ENCODE measurements at places on chromosomes 1 and 21.
A peak's percentile ranks its signal among the peaks of the same experiment; 100 is the strongest.

DNA sequence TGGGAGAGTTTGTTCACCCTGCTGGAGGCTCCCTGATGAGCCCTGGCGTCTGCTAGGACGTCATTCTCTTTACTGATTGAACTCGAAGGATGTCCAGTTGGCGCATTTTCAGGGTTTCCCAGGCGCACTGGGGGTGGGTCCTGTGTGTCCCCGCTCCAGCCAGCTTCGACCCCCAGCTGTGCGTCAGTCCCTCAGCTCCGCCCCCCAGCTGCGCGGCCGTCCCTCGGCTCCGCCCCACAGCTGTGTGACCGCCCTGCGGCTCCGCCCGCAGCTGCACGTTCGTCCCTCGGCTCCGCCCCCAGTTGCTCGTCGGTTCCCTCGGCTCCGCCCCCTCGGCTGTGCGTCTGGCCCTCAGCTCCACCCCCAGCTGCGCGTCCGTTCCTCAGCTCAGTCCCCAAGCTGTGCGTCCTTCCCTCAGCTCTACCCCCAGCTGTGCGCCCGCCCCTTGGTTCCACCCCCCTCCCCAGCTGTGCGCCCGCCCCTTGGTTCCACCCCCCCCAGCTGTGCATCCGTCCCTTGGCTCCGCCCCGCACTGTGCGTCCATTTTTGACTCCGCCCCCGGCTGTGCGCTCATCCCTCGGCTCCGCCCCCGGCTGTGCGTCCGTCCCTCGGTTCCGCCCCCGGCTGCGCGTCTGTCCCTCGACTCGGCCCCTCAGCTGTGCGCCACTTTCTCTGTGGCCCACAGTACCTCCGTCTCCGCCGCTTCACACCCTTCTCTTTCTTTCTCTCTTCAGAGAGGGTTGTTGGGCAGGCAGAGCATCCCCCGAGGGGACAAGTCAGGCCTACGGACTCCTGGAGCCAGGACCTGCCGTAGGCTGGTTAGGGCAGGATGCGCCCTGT is 61.3 kb downstream of the FAAP20 start:
- DNase-seq, result peak; percentile 99

DNA sequence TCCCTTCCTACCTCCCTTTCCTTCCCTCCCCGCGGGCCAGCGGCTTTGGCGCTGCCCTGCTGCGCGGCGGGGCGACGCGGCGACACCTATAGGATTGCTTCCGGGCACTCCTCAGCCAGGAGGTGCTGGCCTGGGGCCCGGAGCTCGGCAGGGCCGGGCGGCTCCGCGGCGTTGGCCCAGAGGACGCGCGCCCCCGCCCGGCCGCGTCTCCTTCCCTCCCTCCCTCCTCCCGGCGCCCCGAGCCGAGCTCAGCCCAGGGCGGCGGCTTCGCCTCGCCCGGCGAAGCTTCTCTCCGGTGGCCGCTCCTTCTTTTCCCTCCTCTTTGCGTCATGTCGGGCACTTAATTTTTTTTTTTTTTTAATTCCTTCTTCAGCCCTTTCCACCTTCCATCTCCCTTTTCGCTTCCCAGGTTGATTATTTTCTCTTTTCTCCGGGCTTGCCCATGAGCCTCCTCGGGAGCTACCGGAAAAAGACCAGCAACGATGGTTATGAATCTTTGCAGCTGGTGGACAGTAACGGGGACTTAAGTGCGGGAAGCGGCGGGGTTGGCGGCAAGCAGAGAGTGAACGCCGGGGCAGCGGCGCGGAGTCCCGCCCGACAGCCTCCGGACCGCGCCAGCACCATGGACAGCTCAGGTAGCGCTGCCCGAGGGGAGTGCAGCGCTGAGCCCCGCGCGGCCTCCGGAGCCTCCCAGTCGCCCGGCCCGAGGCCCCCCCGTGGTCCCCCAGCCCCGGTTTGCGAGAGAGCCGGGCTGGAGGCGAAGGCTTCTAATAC is at the start of gene DNAJC6:
DNAJC6 (plus strand) TSS at position 240 of the 774 bp plus-strand sequence; CDS start at position 443, 203 bp downstream.
- peak; percentile 85 for DNase-seq

- peak; percentile 71 for DNase-seq
Observed at GRCh38 chr1:204348722-204349121, 11.0 kb downstream of the PLEKHA6 start.

- DNase-seq, result no peak
Observed at GRCh38 chr1:31583995-31584868, 7.9 kb downstream of the TINAGL1 start.

DNA sequence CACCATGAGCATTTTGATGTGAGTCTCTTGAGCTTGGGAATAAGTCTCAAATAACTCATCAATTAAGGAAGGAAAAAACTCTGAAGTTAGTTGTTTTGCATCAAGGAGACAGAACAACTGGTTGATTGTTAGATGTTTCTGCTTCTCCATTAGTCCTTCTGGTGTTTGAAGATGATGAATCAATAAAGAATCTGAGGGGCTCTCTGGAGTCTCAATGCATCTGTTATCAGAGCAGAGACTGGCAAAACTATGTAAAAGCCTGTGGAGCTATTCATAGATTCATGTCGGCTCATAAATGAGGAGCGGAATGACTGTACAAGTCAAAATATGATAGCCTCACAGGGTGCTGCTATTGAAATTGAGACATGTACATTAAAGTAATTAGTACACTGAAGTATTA is 73.3 kb upstream of the ZC3H11B start:
- DNase-seq, result no peak

GRCh38 chr1:183048087-183049085 is 25.2 kb downstream of the LAMC1 start:
- DNase-seq, result no peak

DNA sequence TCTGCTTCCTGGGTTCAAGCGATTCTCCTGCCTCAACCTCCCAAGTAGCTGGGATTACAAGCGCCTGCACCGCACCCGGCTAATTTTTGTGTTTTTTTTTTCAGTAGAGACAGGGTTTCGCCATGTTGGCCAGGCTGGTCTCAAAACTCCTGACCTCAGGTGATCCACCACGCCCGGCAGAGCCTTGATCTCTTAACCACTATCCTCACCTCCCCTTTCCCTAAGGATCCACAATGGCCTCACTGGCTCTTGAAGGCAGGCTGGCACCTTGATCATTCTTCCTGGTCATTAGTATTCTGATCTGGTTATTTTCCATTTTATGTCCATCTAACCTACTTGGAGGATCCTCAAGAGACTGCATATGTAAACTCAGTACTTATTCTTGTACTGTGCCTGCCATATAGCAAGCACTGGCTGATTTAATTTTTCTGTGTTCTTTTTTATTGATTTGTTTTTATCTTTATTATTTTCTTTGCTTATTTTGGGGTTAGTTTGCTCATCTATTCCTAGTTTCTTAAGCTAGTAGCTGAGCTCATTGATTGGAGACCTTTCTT is 6.3 kb downstream of the RCC1 start:
- DNase-seq, result no peak

DNA sequence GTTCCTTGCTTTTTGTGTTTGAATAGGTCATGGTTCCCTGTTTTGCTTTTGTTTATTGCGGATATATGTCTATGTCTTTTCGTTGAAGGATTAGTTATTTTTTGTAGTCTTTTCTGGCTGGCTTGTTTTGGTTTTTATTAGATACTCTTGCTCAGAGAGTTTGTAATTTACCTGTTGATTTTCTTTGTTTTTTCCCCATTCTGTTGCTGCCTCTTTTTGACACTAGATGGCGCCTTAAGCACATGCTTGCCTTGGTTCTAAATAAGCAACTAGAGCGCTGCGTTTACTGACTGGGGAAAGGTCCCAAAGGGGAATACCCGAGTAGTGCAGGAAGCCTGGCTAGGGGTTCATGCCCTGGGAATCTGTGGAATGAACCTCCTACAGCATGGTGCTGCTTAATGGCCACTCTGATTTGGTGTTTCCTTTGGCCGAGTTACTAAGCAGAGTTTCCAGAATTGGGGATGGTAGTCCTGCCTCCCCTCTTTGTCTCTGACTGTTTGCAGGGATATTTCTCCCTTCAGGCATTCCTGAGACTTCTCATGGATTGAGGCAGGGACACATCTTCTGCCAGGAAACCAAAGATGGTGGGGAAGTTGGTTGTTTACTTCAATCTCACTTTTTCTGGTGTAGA is 143.2 kb downstream of the PTPRU start:
- DNase-seq, result no peak

GRCh38 chr1:9859281-9860014 is 35.7 kb upstream of the CLSTN1 start:
- DNase-seq, result no peak

Measured in hindlimb muscle (tissue), 1 donor.